Thyroid gland (tissue), 4 donors: ENCODE measurements at places on chromosomes 5 and 9. TPM values are rescaled to one million over a fixed set of nuclear protein-coding genes. Genes with fewer than 3 reads are reported as not detected.

AJM1 gene
- 2.8 TPM for total RNA-seq

PCDHB5 gene
- total RNA-seq, result 14.6 TPM

DNA sequence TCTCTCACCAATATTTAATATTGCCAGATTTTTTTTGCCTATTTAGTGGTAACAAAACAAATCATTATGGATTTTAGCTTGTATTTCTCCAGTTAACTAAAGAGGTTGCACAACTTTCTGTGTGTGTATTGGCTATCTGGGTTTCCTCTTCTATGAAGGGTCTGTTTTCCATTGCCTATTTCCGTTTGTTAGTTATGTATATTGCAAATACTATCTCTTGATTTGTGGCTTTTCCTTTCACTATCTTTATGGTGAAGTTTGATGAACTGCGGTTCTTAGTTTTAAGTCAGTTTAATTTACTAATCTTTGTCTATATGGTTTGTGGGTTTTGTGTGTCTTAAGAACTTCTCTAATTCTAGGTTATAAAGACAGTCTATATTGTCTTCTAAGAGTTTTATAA, 136.3 kb downstream of the CEP120 start:
- H3K27ac ChIP-seq, result no peak overlapping the region
- H3K27me3 ChIP-seq, result peaks cover 3% of the 10 kb centered on the region
- DNase-seq, result no peak
- no peaks in the 10 kb centered on the region for H3K36me3 ChIP-seq
- no peak overlapping the region for H3K4me3 ChIP-seq

- no peak for DNase-seq
- no peak overlapping the region for H3K4me3 ChIP-seq
- no peaks in the 10 kb centered on the region for H3K27me3 ChIP-seq
- H3K36me3 ChIP-seq, result no peaks in the 10 kb centered on the region
- no peak overlapping the region for H3K27ac ChIP-seq
- no peaks in the 10 kb centered on the region for H3K4me1 ChIP-seq
Observed at GRCh38 chr5:150068071-150068470, 18.3 kb downstream of the CSF1R start.

DNA sequence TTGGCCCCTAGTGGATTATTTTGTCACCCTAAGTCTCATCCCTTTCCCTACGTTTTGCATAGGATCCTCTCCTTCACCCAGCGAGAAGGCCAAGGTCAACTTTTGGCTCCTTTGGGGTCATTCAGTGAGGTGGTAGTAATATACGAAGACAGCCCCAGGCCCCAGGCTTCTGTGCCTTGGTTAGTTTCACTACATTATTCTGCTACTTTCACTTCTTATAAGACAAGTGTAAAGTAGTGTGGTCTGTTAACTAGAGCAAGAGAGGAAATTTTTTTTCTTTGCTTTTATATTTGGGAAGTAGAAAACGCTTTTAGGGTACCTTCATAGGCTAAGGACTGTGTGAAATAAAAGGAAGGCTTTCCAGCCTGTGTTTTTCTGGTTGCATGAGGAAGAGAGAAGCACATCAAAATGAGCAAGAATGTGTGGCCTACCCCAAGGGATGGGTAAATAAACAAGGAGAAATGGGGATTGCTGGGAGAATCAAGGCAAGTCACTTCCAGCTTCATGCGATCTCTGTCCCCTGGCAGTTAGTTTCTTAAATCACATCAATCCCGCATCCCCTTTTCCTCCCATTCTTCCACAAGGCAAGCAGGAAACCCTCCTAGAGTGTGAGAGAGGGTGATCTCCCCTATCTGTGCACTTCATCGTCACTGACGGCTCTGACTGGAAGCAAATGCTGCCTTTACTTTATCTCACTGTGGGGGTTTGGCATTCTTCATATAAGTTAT, 677.0 kb upstream of the WWC1 start:
- no peak overlapping the region for H3K27ac ChIP-seq
- no peaks in the 10 kb centered on the region for H3K4me1 ChIP-seq
- H3K4me3 ChIP-seq, result no peak overlapping the region
- DNase-seq, result no peak
- H3K36me3 ChIP-seq, result no peaks in the 10 kb centered on the region
